ENCODE measurements at places on chromosomes 6 and 20. TPM values are rescaled to one million over a fixed set of nuclear protein-coding genes. Genes with fewer than 3 reads are reported as not detected.

DNA sequence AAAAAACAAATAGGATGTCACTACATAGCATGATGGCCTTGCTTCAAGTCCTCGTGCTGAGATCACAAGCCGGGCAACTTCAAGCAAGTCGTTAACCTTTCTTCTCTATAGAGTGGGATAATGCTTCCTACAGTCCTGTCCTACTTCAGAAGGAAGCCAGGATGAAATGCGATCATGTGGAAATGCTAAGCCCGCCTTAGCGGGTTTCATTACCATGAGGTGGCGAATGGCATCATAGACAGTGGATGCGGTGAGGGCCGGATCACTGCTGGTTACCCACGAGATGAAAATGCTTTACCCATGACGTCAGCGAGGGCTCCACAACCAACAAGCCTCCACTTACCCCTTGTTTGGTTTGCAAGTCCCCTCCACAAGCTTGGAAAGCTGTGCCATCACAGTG lies 206.4 kb downstream of the TBXT start:
- no peaks in the 10 kb centered on the region for H3K27me3 ChIP-seq
- H3K4me3 ChIP-seq: no peak overlapping the region
- no peak overlapping the region for H3K27ac ChIP-seq
- DNase-seq: no peak
- H3K4me1 ChIP-seq: no peaks in the 10 kb centered on the region

GRCh38 chr6:157831018-157831369 lies 7.9 kb downstream of the SNX9 start:
- peaks cover 5% of the 10 kb centered on the region for H3K4me1 ChIP-seq
- no peak overlapping the region for H3K4me3 ChIP-seq
- no peak for DNase-seq
- no peaks in the 10 kb centered on the region for H3K27me3 ChIP-seq
- H3K36me3 ChIP-seq: no peaks in the 10 kb centered on the region

DNA sequence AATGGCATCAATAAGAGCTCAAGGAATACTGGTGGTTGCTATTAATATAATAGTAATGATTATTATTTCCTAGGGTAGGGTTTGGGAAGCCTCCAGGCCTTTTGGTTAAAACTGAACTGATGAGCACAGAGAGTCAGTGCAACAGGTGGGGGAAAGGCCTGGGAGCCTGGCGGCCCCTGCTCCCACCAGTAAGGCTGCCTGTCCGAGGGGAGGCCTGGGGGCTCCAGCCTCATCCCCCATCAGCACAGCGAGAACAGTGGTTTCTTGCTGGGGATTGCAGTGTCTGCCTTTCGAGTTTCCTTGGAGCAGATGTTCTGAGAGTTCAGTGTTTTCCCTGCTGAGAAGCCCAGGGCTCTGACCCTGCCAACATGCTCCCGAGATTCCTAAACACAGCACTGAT lies 340.4 kb downstream of the CDH26 start:
- H3K36me3 ChIP-seq: no peaks in the 10 kb centered on the region
- no peak for DNase-seq
- H3K4me3 ChIP-seq: no peak overlapping the region
- no peak overlapping the region for H3K27ac ChIP-seq
- no peaks in the 10 kb centered on the region for H3K27me3 ChIP-seq

DNA sequence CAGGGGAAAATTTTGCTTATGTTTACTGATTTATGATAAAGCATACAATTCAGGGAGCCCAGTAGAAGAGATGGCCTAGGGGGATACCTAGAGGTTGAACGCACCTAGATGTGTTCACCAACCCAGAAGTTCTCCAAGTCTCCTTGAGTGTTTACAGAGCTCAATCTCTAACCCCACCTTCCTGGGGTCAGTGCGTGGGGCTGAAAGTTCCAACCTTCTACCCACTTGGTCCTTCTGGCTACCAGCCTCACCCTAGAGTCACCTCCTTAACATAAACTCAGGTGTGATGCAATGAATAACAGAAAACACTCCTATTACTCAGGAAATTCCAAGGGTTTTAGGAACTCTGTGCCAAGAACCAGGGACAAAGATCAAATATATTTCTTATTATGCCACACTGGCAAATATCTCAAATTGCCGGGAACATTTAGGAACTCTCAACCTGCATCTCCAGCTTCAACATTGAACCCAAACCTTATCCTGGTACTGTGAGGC lies 26.4 kb downstream of the AFG1L start:
- DNase-seq: no peak
- H3K27me3 ChIP-seq: no peaks in the 10 kb centered on the region
- H3K27ac ChIP-seq: no peak overlapping the region
- H3K36me3 ChIP-seq: peaks cover 5% of the 10 kb centered on the region

- no peaks in the 10 kb centered on the region for H3K27me3 ChIP-seq
- DNase-seq: no peak
- no peaks in the 10 kb centered on the region for H3K36me3 ChIP-seq
- no peak overlapping the region for H3K27ac ChIP-seq
These were observed 325.2 kb downstream of the NRN1 start for GRCh38 chr6:5681480-5681879.

GRCh38 chr20:23084845-23085365 lies 1.2 kb downstream of the CD93 start:
- H3K4me1 ChIP-seq: no peaks in the 10 kb centered on the region
- no peak overlapping the region for H3K4me3 ChIP-seq
- H3K27me3 ChIP-seq: no peaks in the 10 kb centered on the region
- H3K27ac ChIP-seq: no peak overlapping the region
- DNase-seq: no peak

DNA sequence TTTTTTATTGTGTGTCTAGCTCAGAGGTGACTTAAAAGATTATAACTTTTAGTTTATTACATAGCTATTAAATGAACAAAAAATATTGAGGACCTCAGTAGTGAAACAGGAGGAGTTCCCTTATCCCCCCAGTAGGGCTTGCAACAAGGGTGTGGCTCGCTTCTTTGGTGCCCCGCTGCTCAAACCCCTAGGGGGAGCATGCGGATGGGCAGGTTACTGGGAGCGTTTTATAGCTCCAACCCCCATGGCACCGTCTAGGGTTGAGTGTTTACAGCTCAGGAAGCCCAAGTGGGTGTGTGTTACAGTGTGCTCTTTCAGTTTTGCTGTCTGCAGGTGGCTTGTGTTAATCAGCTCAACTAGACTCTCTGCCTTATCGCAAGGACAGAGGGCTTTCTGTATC lies 1513.7 kb downstream of the GRIK2 start:
- no peak for DNase-seq
- H3K27me3 ChIP-seq: no peaks in the 10 kb centered on the region
- no peak overlapping the region for H3K4me3 ChIP-seq
- H3K27ac ChIP-seq: no peak overlapping the region
- no peaks in the 10 kb centered on the region for H3K36me3 ChIP-seq
- no peaks in the 10 kb centered on the region for H3K4me1 ChIP-seq

GRCh38 chr20:54218470-54218869 lies 10.6 kb downstream of the PFDN4 start:
- no peak overlapping the region for H3K27ac ChIP-seq
- no peak overlapping the region for H3K4me3 ChIP-seq
- no peaks in the 10 kb centered on the region for H3K36me3 ChIP-seq
- no peaks in the 10 kb centered on the region for H3K27me3 ChIP-seq
- DNase-seq: no peak

GRCh38 chr6:38976801-38977500 lies 71.6 kb upstream of the GLP1R start:
- H3K27ac ChIP-seq: no peak overlapping the region
- no peak for DNase-seq
- peaks cover 13% of the 10 kb centered on the region for H3K4me1 ChIP-seq
- H3K4me3 ChIP-seq: no peak overlapping the region
- no peaks in the 10 kb centered on the region for H3K36me3 ChIP-seq

DNA sequence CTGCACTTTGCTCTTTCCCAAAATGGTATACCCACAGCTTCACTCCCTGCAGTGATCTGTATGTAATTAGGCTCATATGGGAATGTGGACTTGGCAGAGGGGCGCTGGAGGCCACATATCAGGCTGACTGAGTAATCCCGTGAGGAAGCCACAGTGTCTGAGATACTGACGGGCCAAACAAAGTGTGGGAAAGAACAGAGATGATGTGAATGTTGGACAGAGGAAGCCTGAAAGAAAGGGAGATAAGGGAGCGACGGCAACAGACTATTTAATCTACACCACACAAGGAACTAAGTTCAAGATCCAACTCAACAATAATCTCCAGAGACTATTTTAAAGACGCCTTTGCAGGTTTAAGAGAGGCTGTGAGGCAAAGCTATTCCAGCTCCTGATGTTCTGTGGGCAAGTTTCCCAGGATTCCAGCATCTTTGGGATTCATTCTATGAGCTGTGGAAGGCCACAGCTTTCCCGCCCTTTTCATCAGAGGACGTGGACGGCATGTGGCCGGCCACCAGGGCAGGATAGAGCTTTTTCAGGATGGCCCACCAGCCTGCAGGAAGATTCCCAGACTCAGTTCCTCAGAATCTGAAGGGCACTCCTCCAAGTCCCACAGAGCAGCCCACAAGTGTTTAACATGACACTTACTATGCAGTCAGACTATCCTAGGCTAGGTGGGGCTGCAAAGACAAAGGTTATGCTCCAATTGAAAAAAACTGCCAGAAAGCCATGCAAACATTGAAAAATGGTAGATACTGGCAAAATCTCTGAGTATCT lies 237.5 kb downstream of the ATXN1 start:
- H3K4me1 ChIP-seq: no peaks in the 10 kb centered on the region
- no peaks in the 10 kb centered on the region for H3K27me3 ChIP-seq
- H3K36me3 ChIP-seq: no peaks in the 10 kb centered on the region
- H3K27ac ChIP-seq: no peak overlapping the region

Gene FOXF2
- total RNA-seq: 0.38 TPM

Gene CST5
- not detected for total RNA-seq

Gene PRR18
- 0.47 TPM for total RNA-seq

Gene FAM83C
- total RNA-seq: not detected

Gene SLC24A3
- total RNA-seq: 0.28 TPM
